ENCODE measurements at places on chromosomes 1 and 21.
A peak's percentile ranks its signal among the peaks of the same experiment; 100 is the strongest.

DNA sequence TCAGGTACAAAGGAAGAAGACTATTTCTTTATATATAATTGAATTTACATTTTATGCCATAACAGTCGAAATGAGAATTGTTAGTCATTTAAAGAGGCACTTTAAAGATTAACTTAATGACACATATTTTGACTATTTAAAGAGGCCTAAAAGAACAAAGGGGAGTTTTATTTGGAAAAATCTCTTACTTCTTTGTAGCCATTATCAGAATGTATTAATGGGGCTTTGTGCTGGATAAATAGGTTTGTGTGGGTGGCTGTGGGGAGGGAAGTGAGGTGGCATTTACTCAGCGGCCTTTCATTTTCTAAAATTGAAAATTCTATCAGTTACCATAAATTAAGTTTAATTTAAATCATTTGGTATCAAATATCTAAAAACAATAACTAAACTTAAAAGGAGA is 462.2 kb upstream of the CXADR start:
- no peak overlapping the region for H3K27ac ChIP-seq
- DNase-seq: no peak
- no peak overlapping the region for H3K4me3 ChIP-seq
- H3K4me1 ChIP-seq: no peaks in the 10 kb centered on the region
- H3K27me3 ChIP-seq: no peaks in the 10 kb centered on the region
- no peaks in the 10 kb centered on the region for H3K36me3 ChIP-seq

GRCh38 chr1:238061967-238062613 is 171.4 kb upstream of the ZP4 start:
- DNase-seq: no peak
- H3K27me3 ChIP-seq: no peaks in the 10 kb centered on the region
- H3K36me3 ChIP-seq: no peaks in the 10 kb centered on the region

DNA sequence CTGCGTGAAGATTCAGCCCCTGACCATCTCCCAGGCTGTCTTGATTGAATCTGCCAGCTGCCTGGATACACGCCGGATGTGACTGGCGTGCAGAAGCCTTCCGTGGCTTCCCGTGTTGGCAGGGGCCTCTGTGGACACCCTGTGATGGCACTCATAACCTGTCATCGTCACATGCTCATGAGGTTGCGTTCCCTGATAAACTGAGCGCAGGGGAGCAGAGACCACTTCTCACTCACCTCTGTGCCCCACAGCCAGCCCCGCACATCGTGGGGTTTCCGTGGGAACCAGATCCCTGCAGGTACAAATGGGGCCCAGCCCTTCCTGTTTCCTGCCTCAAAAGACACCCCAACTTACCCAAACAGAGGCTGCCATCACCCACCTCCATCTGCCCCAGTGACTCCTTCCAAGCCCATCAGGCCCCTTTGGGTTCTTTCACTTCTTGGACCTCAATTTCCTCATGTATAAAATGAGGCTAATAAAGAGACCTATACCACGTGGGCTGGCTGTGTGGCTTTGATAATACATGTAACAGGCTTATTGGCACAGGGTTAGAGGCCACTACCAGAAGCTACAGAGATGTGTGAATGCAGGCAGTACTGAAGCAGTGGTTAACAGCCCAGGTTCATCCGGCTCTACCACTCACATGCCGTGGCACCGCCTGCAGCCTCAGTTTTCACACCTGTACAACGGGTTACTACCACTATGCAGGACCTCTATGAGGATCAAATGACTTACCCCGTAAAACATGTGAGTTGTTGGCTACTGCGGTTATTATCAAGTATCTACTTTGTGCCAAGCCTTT is 23.6 kb downstream of the HTR6 start:
- peak overlapping the region; percentile 45 for H3K4me3 ChIP-seq
- H3K27ac ChIP-seq: peak overlapping the region; percentile 74
- DNase-seq: no peak
- H3K4me1 ChIP-seq: peaks cover 9% of the 10 kb centered on the region

- H3K27ac ChIP-seq: peak overlapping the region; percentile 76
- no peak for DNase-seq
- H3K27me3 ChIP-seq: no peaks in the 10 kb centered on the region
- H3K36me3 ChIP-seq: peaks cover 64% of the 10 kb centered on the region
Measured at GRCh38 chr1:150152772-150153456, 3.2 kb downstream of the PLEKHO1 start.

GRCh38 chr1:3152143-3152542 is 83.1 kb downstream of the PRDM16 start:
- H3K4me3 ChIP-seq: no peak overlapping the region
- no peaks in the 10 kb centered on the region for H3K36me3 ChIP-seq
- H3K4me1 ChIP-seq: no peaks in the 10 kb centered on the region
- H3K27me3 ChIP-seq: peaks cover 19% of the 10 kb centered on the region
- DNase-seq: no peak
- no peak overlapping the region for H3K27ac ChIP-seq

DNA sequence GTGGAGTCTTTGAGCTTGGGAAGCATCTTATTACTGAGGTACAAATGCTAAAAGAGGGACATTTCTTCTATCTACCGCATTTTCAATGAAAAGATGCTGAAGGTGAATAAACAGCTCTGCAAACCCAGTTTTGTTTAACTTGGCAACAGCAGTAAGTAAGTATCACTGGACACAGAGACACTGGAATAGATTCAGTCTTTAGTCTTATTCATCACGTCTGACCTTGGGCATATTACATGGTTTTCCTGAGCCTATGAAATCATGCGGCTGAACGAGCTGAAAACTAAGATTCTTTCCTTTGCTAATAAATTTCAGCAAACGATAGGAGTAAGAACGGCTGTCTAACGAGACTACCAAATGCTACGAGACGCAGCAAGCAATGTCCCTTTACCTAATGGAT is 207.4 kb downstream of the GABPA start:
- no peaks in the 10 kb centered on the region for H3K36me3 ChIP-seq
- no peak for DNase-seq
- no peaks in the 10 kb centered on the region for H3K27me3 ChIP-seq
- no peaks in the 10 kb centered on the region for H3K4me1 ChIP-seq
- no peak overlapping the region for H3K27ac ChIP-seq

GRCh38 chr1:200048244-200048643 is 20.7 kb downstream of the NR5A2 start:
- no peaks in the 10 kb centered on the region for H3K4me1 ChIP-seq
- H3K36me3 ChIP-seq: no peaks in the 10 kb centered on the region
- H3K4me3 ChIP-seq: no peak overlapping the region
- peaks cover 53% of the 10 kb centered on the region for H3K27me3 ChIP-seq

DNA sequence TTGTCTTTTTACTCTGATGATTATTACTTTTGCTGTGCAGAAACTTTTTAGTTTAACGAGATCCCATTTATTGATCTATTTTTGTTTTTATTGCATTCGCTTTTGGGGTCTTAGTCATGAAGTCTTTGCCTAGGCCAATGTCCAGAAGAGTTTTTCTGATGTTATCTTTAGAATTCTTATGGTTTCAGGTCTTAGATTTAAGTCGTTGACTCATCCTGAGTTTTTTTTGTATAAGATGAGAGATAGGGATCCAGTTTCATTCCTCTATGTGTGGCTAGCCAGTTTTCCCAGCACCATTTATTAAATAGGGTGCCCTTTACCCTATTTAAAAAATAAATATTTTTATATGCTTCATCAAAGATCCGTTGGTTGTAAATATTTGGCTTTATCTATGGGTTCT is 13.2 kb downstream of the MAN1C1 start:
- no peak for DNase-seq
- no peak overlapping the region for H3K4me3 ChIP-seq
- peaks cover 45% of the 10 kb centered on the region for H3K36me3 ChIP-seq
- H3K27ac ChIP-seq: no peak overlapping the region

DNA sequence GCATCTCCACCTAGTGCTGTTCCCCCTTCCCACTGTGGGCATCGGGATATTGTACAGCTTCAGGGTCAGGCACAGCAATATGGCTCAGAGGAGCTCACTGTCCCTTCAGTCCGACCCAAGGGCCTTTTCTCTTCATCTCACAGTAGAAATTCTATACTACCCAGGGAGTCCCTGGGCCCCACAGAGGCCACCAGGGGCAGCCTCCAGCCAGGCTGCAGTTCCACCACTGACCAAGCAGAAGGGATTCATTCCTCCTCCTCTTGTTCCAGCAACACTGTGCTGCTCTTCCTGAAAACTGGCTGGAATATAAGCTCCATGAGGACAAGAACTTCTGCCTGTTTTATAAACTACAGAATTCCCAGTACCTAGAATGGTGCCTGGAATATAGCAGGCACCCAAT is 70.5 kb downstream of the CD34 start:
- H3K27me3 ChIP-seq: no peaks in the 10 kb centered on the region
- DNase-seq: no peak
- H3K4me1 ChIP-seq: peaks cover 33% of the 10 kb centered on the region
- H3K4me3 ChIP-seq: no peak overlapping the region
- H3K36me3 ChIP-seq: peaks cover 34% of the 10 kb centered on the region
- no peak overlapping the region for H3K27ac ChIP-seq

- H3K36me3 ChIP-seq: no peaks in the 10 kb centered on the region
- no peak for DNase-seq
- H3K27me3 ChIP-seq: peaks cover 63% of the 10 kb centered on the region
- no peak overlapping the region for H3K27ac ChIP-seq
- H3K4me3 ChIP-seq: no peak overlapping the region
- H3K4me1 ChIP-seq: peaks cover 8% of the 10 kb centered on the region
Measured at GRCh38 chr1:201283836-201284553, 689 bp downstream of the PKP1 start.

- H3K27ac ChIP-seq: no peak overlapping the region
- H3K4me3 ChIP-seq: no peak overlapping the region
- DNase-seq: no peak
- no peaks in the 10 kb centered on the region for H3K27me3 ChIP-seq
- H3K36me3 ChIP-seq: no peaks in the 10 kb centered on the region
- no peaks in the 10 kb centered on the region for H3K4me1 ChIP-seq
Measured at GRCh38 chr1:241136389-241136788, 220.6 kb downstream of the RGS7 start.

- peaks cover 9% of the 10 kb centered on the region for H3K4me1 ChIP-seq
- peaks cover 39% of the 10 kb centered on the region for H3K36me3 ChIP-seq
Measured at GRCh38 chr1:151887028-151887427, 22.3 kb downstream of the THEM4 start.

GRCh38 chr1:205534444-205534985 is 30.0 kb downstream of the CDK18 start:
- no peak for DNase-seq
- no peak overlapping the region for H3K27ac ChIP-seq
- no peaks in the 10 kb centered on the region for H3K27me3 ChIP-seq
- H3K4me1 ChIP-seq: peaks cover 8% of the 10 kb centered on the region
- H3K36me3 ChIP-seq: no peaks in the 10 kb centered on the region
- no peak overlapping the region for H3K4me3 ChIP-seq

DNA sequence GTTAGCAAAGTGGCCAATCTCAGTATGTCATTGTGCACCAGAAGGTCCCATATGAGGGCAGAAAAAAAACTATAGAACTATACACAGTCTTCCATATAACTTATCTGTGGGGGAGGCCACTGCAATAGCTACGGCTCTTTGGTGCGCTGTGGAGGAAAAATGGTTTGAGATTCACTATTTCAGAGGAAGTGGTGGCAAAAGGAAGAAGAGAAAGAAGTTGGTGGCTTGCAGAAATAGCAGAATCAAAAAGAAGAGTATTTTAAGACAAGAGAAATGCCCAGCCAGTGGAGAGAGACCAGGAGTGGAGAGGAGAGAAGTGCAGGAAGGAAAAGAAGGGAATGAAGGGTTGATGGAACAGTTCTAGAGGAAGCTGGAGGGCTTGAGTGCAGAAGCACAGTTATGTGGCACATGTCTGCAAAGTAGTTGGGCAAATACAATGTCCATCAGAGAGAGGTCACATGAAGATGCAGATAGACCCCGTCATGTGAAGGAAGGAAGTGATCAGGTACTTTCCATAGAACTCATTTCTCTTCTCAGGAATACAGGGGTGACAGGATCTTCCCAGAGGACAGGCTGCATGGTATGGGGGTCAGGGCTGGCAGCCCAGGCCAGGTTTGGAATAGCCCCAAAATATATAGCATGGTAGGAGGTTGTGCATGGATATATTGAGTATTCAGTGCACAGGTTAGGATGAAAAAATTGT is 64.6 kb downstream of the RUNX1 start:
- peaks cover 56% of the 10 kb centered on the region for H3K4me1 ChIP-seq
- DNase-seq: no peak
- H3K27ac ChIP-seq: peak overlapping the region; percentile 77
- H3K27me3 ChIP-seq: peaks cover 32% of the 10 kb centered on the region

All from activated naive CD8-positive, alpha-beta T cell treated with anti-CD3 and anti-CD28 coated beads, Interleukin-2, amount 10 ng/mL, durations not matched to agents 7 days and 5 days (primary cell).